Iris pigment epithelial cell (primary cell): ENCODE measurements at places on chromosomes 3 and 15.

- DNase-seq, result no peak
Observed at GRCh38 chr15:80308002-80308401, 56.0 kb upstream of the CTXND1 start.

DNA sequence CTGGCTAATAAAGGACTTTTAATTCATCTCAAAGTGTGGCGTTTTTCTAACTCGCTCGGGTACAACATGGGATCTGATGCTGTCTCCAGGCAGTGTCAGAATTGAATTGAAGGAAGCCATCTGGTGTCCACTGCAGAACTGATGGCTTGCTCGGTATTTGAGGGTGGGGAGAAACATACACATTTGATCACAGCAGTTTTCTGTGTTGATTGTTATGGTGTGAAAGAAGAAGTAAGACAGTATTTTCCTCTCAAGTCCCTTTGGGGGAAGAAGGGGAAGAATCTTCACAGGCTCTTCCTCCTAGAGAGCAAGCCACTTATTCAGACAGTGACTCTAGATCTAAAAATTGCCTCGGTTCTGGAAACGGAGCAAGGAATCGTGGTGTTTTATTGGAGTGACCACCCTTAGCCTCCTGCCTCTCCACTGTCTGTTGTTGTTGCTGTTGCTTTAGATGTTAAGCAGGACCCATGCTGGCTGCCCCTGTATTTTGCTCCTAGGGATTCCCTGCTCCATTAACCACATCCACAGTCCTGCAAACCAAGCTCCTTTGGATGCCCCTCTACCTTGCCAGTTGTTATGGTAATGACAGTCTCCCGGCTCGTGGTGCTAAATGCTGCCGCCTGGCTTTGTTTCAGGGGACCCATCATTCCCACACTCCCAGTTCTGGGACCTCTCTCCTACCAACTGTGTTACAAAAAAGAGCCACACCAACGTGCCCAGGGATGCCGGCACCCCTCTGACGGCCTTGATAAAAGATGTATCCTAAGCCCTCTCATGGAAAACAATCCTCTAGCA, 15.3 kb upstream of the MCCC1 start:
- no peak for DNase-seq

DNA sequence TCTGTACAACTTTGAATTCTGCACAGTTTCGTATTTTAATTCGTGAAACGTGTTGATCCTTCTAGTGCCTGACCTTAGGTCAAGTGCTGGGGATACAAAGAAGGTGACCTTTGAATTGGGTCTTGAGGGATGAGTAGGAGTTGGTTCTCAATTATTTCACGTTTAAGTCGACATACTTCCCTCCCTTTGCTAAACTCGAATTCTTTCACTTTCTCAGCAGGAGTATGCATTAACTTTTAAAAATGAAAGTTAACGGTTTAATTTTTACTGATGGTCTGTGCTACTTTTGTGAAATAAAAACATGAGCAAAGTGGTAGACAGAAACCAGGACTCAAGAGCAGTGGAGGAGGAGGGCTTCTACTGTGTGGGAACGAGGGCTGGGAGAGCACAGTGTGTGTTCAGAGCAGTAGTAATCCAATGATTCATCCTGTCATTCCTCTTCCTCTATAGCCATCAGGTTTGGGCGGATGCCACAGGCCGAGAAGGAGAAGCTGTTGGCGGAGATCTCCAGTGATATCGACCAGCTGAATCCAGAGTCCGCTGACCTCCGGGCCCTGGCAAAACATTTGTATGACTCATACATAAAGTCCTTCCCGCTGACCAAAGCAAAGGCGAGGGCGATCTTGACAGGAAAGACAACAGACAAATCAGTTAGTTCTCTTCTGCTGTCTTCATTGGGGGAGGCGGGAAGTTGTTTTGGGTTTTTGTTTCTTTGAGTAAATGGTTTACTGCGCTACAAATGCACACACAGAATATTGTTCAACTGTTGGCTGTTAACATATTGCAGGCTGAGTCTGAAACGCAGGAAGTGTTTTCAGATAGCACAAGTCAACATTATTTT, 78.6 kb upstream of the TSEN2 start:
- DNase-seq, result peak; percentile 99

DNA sequence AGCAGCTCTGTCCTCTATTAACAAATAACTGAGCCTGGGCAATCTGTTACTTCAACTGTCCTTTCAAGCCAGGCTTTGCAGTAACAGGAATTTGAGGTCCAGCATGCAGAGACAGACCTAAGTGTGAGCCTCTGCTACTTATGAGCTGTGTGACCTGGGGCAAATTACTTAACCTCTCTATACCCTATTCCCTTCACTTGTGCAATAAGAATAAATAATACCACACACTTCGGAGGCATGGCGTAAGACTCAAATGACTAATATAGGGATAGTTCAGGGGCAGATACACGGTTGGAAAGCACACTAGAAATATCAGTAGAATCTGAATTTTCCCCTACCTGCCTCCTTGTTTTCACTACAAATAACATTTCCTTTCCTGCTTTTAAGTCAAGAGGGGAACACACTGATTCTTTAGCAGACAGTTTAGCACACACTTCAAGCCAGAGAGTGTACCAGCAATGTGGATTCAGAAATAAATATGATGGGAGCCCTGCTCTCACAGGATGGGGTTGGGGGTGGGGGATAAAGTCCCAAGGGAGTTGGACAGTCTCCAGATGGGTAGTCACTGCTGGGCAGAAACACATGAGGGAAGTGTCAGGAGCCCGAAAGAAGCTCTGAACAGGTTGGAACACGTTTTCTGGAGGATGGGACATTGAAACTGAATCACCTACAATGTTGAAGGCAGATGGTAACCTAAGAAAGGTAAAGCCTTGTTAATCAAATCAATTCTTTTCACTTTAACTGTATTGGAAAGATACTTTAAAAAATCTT, 61.8 kb upstream of the RBP1 start:
- peak; percentile 18 for DNase-seq
